ENCODE measurements at places on chromosomes 11 and 22. TPM values are rescaled to one million over a fixed set of nuclear protein-coding genes. Genes with fewer than 3 reads are reported as not detected.

- DNase-seq = no peak
These were observed 9.6 kb upstream of the SERGEF start for GRCh38 chr11:18022419-18022818.

- DNase-seq = no peak
These were observed 149.4 kb downstream of the BRD1 start for GRCh38 chr22:49678137-49678841.

The VWA5A gene
- 9.7 TPM for total RNA-seq

DNA sequence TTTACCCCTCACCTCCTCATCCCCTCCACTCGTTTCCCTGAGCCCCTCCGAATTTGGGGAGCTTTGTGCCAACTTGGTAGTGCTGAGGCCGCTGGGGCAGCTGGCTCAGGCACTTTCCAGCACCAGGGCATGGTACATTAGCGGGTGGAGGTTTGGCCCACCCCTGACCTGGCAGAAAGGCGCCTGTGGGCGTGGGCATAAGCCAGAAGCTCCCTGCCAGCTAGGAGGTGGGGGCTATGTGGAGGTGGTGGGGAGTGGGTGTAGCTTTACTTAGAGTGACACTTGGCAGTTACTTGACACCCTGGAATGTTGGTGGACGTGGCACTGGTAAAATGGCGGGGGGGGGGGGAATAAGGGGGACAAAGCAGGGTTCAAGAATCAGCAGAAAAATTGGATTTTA lies 10.3 kb upstream of the IGF2 start:
- no peak for DNase-seq

GRCh38 chr11:1879342-1879940 lies 12.3 kb downstream of the PRR33 start:
- no peak for DNase-seq
